Activated T-cell treated with anti-CD3 and anti-CD28 coated beads, Interleukin-2, amount 50 U/mL, for 48 hours (primary cell): ENCODE measurements at places on chromosomes 6 and 20.

DNA sequence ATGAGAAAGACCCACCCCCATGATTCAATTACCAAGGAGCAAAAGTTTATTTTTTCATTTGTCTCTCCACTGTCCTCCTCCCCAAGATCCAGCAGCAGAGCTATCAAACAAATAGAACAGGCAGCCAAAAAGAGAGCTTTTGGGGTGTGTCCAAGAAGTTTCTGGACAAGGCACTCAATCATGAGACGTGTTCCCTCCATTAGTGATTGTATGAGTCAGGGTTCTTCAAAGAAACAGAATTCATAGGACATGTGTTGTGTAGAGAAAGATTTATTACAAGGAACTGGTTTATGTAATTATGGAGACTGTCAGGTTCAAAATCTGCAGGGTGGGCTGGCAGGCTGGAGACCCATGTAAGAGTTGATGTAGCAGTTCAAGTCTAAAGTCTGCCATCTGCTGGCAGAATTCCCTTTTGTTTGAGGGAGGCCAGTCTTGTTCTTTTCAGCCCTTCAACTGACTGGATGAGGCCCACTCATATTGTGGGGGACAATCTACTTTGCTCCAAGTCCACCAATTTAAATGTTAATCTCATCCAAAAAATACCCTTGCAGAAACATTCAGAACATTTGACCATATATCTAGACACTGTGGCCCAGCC is 248.1 kb upstream of the OPRM1 start:
- DNase-seq: no peak

DNA sequence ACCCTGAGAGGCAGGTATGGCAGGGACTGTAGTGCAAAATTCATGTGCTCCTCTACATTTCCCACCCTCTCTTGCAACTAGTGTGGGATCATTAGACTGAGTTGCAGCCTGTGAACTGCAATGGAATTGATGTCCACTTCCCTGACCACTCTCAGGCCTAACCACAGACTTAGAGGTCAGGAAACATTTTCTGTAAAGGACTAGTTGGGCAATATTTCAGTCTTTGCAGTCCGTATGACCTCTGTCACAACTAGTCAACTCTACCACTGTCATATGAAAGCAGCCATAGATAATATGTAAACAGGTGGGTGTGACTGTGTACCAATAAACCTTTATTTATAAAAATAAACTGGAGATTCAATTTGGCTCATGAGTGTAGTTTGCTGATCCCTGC is 134.4 kb upstream of the TOP1 start:
- DNase-seq: no peak

- no peak for DNase-seq
Measured at GRCh38 chr6:78554341-78554740, 313.0 kb upstream of the IRAK1BP1 start.

DNA sequence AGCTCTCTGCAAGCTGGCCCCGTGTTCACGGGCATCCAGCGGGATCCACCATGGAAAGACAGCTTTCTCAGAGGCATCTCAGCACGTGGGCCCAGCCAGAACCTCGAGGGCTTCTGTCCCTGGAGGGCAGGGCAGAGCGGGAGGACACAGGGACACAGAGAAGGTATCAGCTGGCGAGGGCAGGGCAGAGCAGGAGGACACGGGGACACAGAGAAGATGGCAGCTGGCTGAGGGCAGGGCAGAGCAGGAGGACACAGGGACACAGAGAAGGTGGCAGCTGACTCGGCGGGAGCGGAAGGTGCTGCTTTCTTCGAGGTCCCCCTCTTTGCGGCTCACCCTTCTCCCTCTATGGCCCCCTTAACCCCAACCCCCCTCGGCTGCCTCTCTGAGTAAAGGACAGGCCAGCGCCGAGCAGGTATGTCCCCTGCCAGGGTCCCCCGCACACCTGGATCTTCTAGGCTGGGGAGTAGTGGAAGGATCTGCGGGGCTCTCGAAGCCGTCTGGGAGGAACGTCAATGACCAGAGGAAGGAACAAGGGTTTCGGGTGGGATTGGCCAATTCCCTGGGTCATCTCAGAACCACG is 28.9 kb upstream of the BHLHE23 start:
- DNase-seq: no peak

DNA sequence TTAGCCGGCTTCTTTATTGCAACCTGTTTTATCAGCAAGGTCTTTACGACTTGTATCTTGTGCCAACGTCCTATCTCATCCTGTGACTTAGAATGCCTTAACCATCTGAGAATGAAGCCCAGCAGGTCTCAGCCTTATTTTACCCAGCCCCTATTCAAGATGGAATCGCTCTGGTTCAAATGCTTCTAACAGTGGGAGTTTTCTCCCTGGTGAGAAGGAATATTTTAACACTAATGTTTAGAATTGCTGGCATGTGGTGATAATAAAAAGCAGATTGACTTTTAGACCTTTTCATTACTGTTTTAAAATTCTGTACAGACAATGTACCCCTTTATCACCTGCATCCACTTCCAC is 9.9 kb upstream of the KCNK15 start:
- DNase-seq: no peak

- DNase-seq: no peak
Measured at GRCh38 chr20:15220009-15220656, 882.7 kb upstream of the FLRT3 start.

DNA sequence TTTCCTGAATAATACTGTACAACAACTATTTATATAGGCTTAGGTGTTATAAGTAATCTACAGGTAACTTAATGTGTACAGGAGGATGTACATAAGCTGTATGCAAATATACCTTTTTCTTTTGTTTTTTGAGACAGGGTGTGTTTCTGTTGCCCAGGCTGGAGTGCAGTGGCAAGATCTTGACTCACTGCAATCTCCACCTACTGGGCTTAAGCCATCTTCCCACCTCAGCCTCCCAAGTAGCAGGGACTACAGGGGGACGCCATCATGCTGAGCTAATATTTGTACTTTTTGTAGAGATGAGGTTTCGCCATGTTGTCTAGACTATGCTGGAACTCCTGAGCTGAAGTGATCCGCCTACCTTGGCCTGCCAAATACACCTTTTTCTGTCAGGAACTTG is 191.7 kb upstream of the ZNF217 start:
- no peak for DNase-seq

GRCh38 chr20:652615-653109 is 338 bp downstream of the SRXN1 start:
- DNase-seq: peak; percentile 48

DNA sequence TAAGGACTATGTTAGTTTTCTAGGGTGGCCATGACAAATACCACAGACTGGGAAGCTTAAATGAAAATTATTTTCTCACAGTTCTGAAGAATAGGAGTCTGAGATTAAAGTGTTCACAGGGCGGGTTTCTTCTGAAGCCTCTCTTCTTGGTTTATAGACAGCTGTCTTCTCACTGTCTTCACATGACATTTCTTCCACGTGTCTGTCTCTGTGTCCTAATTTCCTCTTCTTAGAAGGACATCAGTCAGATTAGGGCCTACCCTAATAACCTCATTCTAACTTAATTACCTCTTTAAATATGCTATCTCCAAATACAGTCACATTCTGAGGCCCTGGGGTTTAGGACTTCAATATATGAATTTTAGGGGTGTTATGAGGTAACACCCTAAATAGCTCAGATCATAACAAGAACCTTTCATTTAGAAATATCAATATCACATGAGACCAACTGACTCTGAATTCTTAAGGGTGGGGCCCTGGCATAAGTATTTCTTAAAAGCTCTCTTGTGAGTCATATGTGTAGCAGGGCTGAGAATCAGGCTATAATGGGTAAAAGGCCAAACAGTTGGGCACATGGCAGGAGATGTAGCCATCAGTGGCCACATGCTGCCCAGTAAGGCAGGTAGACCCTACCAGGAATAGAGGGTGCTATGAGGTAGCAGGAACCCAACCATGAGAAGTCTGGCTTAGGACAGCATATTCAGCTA is 62.0 kb upstream of the TENT5A start:
- no peak for DNase-seq

DNA sequence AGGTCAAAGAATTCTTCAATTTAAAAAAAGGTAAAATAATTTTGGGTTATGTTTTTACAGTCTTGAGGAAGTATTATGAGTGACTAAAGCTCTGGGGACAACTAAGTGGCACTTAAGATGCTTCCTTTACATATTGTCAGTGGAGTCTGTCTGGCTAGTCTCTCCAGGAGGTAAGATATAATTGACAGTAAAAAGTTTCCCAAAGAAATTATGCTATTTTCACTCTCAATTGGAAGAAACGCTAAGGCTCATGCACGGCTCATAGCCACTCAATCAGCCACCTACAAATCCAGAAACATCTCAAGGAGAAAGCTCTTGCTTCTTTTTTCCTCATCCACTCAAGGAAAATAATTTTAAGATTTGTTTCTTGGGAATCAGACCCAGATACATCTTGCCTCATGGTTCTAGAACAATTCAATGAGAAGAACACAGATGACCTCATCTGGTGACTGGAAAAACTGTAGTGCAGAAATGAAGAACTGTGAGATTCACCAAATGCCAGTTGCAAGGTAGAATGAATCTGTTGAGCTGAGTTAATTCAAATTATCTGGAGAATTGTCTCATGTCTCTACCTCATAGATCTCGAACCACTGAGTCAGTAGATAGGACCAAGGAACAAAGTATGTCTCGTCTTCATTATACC is 252.9 kb downstream of the TPBG start:
- DNase-seq: no peak

- no peak for DNase-seq
Measured at GRCh38 chr20:38573413-38573812, 7.6 kb upstream of the ADIG start.

DNA sequence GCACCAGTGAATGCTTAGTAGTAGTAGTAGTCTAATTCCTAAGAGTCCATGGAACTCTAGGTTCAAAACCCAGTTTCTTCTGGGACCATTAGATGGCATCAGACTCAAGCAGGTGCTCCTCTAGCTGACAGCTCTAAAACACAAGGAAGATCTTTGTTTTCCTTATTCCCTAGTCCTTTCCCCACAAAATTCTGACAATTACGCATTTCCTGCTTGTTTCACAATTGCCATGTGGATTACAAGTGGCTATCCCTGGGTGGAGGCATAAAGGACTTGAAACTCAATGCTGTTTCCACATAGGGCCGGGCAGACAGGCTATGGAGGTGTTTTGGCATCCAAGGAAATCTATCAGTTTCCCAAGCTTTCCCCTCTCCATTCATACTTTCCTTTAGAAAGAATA is 9.2 kb upstream of the HLA-DOB start:
- no peak for DNase-seq

DNA sequence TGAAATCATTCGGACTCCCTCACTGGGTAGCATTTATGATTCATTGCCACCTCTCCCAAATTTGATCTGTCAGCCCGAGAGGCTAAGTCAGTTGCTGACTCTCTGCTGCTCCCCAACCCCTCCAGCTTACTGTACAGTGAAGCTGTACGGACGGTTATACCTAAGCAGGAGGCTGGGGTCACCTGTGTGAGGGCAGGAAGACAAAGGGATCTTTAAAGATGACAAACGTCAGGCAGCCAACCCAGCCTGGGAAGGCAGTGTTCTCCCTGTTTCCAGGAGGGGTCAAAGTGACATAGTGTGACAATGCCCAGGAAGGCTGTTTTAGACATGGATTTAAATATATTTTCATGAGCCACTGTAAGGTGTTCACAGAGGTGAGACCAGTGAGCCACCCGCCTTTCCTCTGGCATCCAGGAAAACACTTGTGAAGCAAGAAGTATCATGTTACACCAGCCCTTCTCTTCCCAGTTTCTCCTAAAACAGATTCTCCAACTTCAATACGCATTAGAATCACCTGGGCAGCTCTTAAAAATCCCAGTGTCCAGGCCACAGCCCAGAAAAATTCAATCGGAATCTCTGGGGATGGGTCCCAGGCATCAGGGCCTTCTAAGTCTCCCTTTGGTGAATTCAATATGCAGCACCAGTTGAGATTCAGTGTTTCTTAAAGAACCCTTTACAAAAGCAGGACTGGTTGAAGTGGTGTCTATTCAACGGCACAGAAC is 6.8 kb upstream of the PAX1 start:
- no peak for DNase-seq

DNA sequence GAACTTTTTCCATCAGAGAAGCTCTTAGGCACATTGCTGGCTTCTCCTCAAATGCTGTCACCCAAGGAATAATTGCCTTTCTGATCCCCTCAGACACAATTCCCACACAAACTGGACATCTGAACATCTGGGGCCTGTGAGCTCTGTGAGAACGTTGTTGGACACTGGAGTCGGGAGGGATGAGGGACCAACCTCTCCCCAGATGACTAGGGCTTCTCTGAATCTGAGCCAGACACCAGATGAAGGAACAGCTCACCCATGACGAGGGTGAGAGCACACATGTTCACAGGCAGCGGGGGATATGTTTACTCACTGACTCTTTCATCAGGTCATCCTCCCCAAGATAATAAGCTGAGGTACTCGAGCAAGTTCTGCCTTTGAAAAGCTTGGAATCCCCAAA is 283.9 kb upstream of the SUPT3H start:
- DNase-seq: no peak

DNA sequence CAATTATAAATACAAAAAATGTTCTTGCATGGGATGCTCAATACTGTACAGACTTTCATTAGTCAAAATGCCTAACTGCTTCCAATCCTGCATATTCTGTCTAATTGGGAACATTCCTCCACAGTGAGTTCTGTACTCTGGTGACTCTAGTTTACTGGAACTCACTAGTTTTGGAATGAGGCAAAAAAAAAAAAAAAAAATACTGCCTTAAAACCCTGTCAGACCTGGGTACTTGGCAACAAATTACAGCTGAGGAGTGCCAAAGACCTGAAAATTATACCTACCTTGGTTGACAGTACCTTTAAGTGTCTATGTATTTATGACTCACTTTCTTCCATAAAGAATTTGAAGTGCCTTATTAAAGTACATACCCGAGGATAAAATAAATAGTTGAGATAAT is 276.7 kb downstream of the FARS2 start:
- no peak for DNase-seq

DNA sequence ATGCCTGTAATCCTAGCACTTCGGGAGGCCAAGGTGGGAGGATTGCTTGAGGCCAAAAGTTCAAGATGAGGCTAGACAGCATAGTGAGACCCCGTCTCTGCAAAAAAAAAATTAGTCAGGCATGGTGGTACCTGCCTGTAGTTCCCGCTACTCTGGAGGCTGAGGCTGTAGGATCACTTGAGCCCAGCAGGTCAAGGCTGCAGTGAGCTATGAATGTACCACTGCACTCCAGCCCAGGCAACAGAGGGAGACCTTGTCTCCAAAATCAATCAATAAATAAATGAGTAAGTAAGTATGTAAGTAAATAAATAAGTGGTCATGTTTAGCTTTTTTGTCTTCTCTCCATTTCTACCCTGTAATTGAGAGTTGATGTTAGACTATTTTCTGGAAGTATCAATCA is 336.8 kb downstream of the FARS2 start:
- no peak for DNase-seq

DNA sequence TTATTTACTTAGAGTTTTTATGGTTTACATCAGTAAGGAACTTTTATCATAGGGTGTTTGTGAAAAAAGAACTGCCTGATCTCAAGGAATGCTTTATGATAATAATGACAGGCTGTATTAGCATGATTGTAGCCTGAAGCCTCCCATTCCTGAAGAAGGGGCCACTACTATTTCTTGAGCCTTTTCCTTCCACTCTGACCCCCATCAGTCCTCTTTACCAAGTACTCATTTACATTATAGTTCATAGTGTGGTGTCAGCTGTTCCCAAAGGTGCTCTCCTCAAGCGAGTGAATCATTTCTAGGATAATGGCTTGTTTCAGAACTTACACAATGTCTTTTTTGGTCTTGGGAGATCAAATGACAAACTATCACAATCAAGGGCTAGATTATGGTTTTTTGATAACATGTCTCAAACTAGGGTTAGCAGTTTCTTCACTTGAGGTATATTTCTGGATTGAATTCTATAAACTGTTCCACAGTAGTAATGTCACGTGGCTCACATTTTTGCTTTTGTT is 283.6 kb downstream of the CDKAL1 start:
- DNase-seq: no peak
